ENCODE measurements at places on chromosomes 2 and 18. TPM values are rescaled to one million over a fixed set of nuclear protein-coding genes. Genes with fewer than 3 reads are reported as not detected.

- DNase-seq: no peak
Measured at GRCh38 chr2:43095533-43096295, 130.7 kb downstream of the ZFP36L2 start.

DNA sequence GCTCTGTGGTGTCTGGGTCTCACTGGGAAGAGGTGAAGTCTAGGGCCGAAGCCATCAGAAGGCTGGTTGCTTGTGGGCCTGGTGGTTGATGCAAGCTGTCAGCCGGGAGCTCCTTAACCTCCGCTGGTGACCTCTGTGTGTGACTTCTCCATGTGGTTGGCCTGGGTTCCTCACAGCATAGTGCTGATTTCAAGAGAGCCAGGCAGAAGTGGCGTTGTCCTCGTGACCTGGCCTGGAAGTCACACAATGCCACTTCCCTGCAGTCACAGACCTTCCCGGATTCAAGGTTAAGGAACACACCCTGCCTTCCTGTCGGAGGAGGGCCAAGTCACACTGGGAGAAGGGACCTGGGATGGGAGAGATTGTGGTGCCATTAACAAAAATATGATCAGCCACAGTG lies 303.7 kb upstream of the HS6ST1 start:
- peak; percentile 60 for DNase-seq

DNA sequence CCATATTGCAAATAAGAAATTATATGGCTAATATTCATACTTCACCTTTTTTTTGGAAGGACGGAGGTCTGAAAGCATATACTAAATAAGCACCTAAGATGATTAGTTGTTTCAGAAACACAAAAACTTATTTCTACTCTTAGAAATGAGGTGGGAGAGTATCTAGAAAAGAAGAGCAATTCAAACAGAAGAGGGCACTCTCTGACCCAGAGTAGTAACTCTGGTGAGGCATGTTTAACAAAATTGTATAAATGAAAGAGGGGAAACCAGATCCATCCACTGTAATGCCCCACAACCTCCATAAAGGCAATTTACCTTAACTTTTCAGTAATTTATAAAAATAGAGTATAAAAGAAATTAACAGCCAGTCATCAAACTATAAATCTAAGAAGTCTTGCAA lies 669.6 kb upstream of the VRK2 start:
- peak; percentile 5 for DNase-seq

The TANK gene
- 30.1 TPM for polyA plus RNA-seq

GRCh38 chr2:11042841-11043240 lies 112.4 kb upstream of the SLC66A3 start:
- peak; percentile 45 for DNase-seq

All from muscle of leg (tissue), 16 donors.